Panc1 (cell line): ENCODE measurements at places on chromosomes 3 and 15. TPM values are rescaled to one million over a fixed set of nuclear protein-coding genes. Genes with fewer than 3 reads are reported as not detected.

DNA sequence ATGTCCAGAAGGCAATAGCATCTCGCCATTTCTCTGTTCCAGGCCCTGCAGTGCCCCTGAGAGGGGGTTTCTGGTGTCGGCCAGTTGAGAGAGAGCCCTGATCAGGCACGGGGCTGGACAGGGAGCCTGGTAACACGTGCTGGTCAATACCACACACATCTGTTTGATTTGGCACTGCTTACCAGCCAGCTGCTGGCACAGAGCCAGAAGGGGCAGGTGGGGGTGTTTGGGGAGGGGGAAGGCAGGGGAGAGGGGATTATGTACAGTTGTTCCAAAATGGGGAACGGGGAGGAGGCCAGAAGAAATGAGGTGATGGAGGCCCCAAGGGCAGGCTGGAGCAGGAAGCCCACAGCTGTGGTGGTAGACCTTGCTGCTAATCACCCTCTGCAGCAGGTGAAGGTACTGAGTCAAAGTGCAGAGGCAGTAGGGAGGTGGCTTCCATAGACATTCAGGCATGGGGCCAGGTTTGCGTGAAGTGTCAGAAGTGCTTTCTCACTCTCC lies 153.5 kb upstream of the LPP start:
- no peak for DNase-seq

GRCh38 chr3:135495891-135496290 lies 469.6 kb upstream of the PPP2R3A start:
- DNase-seq = no peak

The ATP8B4 gene
- total RNA-seq = not detected

- DNase-seq = peak; percentile 32
Observed at GRCh38 chr3:66276705-66277274, 56.0 kb downstream of the SLC25A26 start.

GRCh38 chr3:59677747-59678702 lies 628.2 kb upstream of the CFAP20DC start:
- no peak for DNase-seq

The UBE2Q2 gene
- total RNA-seq = 39.2 TPM

GRCh38 chr3:134769287-134769868 lies 25.7 kb upstream of the EPHB1 start:
- DNase-seq = no peak

The GLT8D1 gene
- total RNA-seq = 51.3 TPM

GRCh38 chr3:23474580-23475357 lies 271.6 kb downstream of the UBE2E2 start:
- no peak for DNase-seq

- no peak for DNase-seq
Observed at GRCh38 chr15:68012911-68013310, 41.2 kb upstream of the PIAS1 start.

The MOBP gene
- total RNA-seq = not detected

The ADPGK gene
- total RNA-seq = 63.1 TPM

DNA sequence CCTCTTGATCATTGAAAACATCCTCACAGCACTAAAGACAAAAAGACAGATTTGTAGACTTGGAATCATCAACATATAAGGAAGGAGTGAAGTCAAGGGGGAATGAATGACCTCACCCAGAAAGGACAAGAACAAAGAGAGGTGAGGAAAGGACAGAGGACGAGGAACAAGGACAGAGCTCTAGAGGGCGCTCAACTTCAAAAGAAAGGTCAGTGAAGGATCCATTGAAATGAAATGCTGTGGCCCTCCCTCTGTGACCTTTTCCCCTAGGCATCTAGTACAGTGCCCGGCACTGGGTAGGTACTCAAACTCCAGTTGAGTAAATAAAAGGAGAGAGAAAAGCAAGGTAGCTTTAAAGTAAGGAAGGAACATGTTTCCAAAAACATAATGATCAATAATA lies 2.6 kb downstream of the ATP8B4 start:
- no peak for DNase-seq

GRCh38 chr3:84141571-84141970 lies 817.2 kb upstream of the CADM2 start:
- no peak for DNase-seq

- DNase-seq = no peak
Observed at GRCh38 chr3:126900859-126901540, 81.9 kb upstream of the PLXNA1 start.

DNA sequence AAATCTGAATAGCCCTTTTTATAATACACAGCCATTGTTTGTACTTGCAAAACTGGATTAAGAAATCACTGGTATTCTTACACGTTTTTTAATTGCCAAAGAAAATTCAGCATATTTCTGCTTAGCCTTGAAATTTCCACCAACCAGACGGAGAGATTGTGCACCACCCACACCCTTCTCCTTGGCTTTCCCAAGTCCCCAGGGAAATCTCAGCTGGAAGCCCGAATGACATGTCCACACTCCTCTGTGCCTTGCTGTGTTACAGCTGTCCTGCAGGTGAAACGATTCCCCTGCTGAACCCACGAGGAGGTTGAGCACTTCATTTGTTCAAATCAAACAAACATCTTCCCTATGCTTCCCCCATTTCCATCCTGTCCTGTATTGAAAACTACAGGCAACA lies 49.6 kb upstream of the PPARG start:
- DNase-seq = no peak

DNA sequence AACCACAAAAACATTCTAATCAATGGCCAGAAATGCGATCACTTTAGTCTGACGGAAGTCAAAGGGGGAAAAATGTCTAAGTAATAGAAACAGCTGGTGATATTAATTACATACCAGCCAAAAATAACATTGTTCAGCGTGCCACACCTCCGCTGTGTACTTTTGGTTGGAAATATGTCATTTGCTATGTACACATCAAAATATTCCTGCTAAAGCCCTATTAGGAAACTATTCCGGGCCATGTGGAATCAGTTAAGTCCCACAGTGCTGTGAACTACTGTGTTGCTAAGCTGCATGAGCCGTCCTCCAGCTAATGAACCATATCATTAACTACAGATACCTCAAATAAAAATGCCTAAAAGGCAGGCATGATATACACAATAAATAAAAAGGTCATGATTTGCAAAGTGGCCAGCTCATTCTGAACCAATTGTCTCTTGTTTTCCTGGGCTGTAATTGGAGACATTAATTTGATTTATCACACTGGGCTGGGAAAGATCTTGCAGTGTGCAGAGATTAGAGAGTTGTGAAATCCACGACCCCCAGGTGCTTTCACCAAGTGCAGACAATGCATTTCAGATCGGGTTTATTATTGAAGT lies 200.5 kb upstream of the LRTM1 start:
- no peak for DNase-seq

The GPR160 gene
- total RNA-seq = 0.18 TPM

- DNase-seq = no peak
Observed at GRCh38 chr3:177483182-177483967, 286.1 kb upstream of the TBL1XR1 start.

- no peak for DNase-seq
Observed at GRCh38 chr3:135392151-135392550, 573.4 kb upstream of the PPP2R3A start.

The SAMMSON gene
- total RNA-seq = not detected

GRCh38 chr3:69239063-69239462 lies 116.7 kb upstream of the LMOD3 start:
- no peak for DNase-seq

GRCh38 chr3:69743975-69744906 lies 5.0 kb downstream of the MITF start:
- no peak for DNase-seq

GRCh38 chr3:122609798-122610559 lies 32.5 kb downstream of the PARP15 start:
- peak; percentile 51 for DNase-seq

The SH2D7 gene
- total RNA-seq = not detected

DNA sequence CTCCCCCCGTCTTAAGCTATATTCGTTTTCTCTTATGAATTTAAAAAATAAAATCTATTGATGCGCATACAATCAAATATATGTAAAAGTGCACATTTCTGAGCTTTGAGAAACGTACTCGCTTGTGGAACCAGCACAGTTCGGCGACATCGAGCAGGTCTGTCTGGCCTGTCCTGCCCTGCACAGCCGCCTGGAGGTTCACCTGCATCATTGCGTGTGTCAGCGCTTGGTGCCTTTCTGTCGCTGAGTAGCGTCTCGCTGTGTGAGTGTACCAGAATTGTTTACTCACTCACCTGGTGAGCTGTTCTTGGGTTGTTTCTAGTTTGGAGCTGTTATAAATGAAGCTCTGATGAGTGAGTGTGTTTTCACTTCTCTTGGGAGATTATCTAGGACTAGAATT lies 104.0 kb downstream of the VGLL4 start:
- DNase-seq = no peak

GRCh38 chr3:160784853-160785252 lies 28.8 kb downstream of the PPM1L start:
- DNase-seq = no peak

The KLF15 gene
- total RNA-seq = 0.10 TPM

The CDHR4 gene
- total RNA-seq = not detected

The SLC28A2 gene
- total RNA-seq = 0.23 TPM

GRCh38 chr3:4493941-4494894 lies 1.1 kb downstream of the ITPR1 start:
- DNase-seq = no peak

- no peak for DNase-seq
Observed at GRCh38 chr3:69209413-69209812, 87.0 kb upstream of the LMOD3 start.
